ENCODE measurements at places on chromosomes 2 and 18.

GRCh38 chr2:5690286-5690685 lies 1.9 kb upstream of the SOX11 start:
- no peak for DNase-seq

- DNase-seq = no peak
Measured at GRCh38 chr2:96954011-96954846, 32.2 kb downstream of the FAM178B start.

- DNase-seq = no peak
Measured at GRCh38 chr2:228458364-228458763, 276.9 kb upstream of the SPHKAP start.

DNA sequence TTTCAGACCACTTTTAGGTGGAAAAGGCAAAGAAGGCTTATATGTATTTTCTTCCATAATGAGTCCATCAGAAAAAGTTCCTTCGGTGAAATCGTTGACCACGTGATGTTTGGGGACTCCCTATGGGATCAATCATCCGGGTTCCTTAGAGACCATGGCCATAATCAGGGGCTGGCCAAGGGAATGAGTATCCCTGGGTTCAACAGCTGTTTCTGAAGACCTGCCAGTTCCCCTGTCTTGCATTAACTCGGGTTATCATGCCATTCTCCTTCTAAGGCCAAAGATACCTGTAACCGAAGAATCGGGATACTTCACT lies 18.7 kb upstream of the TMEM177 start:
- no peak for DNase-seq

DNA sequence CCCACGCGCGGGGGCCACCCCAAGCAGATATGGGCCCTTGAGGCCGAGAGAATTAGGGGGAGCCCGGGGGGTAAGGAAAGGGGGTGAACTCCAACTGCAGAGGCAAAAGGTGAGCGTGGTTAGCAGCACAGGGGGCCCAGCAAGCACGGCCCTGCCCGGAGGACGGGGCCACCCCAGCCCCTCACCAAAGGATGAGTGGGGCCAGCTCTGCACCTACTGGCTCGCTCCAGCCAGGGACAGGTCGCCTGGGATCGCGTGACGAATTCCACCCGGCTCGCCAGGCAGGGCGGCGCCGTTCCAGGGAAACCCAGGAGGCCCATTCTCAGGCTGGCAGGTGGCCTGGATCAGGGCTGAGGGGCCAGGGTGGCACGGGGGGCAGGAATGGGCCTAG lies 38.6 kb downstream of the BIN1 start:
- no peak for DNase-seq
